ENCODE measurements at places on chromosomes 13 and 19.

DNA sequence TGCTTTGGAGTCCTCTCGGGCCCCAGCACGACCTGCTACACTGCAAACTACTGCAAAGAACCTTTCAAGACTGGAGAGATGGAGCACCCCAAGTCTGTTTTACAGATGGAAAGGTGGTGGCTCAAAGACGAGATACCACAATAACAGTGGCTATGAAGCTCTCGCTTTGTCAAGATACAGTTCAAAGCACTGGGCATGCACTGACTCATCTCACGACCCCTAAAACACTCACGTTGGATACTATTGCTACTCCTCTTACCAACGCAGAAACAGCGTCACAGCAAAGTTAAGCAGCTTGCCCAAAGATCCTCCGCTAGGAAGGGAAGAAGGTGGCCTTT lies 24.0 kb upstream of the LAIR1 start:
- no peak for DNase-seq

GRCh38 chr19:35750167-35750566 lies 1.8 kb downstream of the LIN37 start:
- DNase-seq = no peak

GRCh38 chr19:3034656-3035541 lies 5.8 kb upstream of the TLE2 start:
- peak; percentile 74 for DNase-seq

DNA sequence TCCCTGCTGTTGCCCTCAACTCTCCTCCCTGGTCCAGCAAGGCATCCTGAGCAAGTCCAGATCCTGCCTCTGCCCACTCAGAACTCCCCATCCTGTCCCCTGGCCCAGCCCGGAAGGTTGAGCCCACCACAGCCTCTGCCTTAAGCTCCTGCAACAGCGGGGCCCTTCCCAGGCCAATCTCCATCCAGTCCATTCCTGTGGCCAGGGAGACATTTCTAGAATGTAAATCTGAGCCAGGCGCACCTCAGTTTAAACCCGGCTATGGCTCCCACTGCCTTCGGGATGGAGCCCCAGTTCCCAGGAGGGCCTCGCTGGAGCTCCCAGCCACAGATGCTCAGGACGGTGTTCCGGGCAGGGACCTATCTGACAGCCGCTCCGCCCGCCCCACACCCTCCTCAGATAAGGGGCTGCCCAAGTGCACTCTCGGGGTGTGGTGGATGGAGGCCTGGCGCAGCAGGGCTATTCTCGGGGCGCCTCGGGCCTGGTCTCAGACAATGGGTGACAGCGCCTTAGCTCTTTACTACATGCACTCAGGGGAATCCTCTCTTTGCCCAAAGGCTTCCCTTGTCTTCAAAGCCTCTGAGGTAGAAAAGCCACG lies 5.3 kb downstream of the TRAPPC6A start:
- DNase-seq = no peak

DNA sequence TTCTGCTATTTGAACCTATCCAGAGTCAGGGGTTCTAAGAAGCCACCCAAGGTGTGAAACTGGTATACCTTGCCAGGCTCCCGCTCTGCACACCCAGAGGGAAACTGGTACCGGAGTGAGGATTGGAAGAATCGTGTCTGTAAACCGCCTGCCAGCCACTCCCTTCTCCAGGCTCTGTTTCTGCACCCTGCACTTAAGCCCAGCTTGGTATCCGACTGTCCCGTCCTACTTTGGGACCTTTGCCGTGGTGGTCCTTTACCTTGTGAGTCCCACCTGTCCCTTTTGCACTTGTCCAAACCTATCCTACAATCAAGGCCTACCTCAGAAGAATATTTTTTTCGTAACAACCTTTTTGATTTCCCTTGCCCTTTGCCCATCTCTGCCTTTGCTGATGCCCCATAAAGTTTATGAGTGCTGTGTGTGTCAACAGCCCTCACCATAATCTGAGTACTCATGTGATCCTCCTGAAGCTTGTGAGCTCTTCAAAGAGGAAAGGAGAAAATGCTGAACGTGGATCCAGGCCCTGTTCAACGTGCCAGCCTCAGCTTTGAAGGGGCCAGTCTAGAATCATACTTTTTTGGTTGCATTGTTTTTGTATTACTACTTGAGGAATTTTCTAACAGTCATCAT lies 44.7 kb downstream of the GARRE1 start:
- DNase-seq = no peak

DNA sequence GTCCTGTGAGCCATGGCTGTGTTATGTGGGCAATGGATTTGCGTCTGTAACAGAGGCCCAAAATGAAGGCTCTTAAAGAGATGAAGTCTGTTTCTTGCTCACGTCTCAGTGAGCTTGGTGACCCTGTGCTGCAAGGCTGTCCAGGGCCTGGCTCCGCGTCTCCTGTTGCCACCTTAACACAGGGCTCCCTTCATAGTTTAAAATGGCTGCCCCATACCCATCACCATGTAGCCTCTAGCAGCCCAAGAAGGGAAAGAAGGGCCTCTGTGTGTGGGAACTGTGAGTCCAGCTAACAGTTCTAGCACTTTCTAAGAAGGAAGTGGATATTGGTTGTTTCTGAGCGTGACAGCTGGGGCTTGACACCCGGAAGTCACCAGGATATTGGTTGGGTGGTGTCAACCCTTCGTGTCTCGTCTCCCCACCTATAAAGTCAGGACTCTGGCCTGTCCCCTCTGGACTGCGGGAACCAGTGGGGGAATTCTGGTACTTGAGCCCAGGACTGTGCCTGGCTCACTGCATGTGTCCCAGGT lies 20.9 kb downstream of the TMED1 start:
- DNase-seq = no peak

DNA sequence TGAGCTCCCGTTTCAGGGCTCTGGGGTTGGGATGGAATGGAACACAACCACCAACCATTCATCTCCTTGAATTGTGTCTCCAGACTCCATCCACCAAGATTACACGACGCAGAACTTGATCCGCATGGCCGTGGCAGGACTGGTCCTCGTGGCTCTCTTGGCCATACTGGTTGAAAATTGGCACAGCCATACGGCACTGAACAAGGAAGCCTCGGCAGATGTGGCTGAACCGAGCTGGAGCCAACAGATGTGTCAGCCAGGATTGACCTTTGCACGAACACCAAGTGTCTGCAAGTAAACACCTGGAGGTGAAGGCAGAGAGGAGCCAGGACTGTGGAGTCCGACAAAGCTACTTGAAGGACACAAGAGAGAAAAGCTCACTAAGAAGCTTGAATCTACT lies 15.5 kb downstream of the FCAR start:
- no peak for DNase-seq

DNA sequence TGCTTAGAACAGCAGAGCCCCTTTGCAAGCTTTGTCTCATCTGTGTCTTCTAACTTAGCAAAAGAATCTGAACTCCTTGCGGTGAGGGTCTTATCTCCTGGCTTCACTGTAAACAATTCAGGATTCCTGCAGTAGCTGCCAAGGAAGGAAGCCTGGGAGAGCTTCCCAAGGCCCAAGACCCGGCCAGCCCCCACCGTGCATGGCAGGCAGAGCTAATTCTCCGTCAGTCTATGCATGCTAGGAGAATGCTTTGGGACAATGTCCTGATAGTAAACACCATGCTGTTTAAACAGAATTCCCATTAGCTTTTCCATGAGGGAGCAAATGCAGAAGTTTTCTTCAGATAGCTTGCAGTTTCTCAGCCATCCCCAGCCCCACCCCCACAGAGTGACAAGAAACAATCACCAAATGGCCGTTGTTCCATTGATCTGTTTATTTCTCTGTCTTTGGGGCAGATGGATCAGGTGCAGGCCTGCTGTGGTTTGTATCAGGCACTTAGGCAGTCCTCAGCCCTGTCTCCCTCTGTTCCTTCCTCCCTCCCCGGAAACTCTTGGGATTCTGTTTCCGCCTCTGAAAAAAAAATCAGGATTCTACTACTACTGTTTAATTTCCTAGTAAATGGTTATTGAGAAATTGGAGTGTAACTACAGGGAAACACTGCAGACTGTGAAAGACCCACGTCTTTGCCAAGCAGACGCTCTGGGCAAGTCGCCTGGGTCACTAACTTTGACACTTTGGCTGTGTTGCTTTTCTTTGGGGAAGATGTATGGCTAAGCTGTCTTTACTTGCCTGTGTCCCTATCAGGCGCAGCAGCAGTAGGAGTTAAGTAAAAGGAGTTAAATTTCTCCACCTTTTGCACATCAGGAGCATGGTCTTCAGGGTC lies 40.7 kb upstream of the SPATA13 start:
- no peak for DNase-seq

DNA sequence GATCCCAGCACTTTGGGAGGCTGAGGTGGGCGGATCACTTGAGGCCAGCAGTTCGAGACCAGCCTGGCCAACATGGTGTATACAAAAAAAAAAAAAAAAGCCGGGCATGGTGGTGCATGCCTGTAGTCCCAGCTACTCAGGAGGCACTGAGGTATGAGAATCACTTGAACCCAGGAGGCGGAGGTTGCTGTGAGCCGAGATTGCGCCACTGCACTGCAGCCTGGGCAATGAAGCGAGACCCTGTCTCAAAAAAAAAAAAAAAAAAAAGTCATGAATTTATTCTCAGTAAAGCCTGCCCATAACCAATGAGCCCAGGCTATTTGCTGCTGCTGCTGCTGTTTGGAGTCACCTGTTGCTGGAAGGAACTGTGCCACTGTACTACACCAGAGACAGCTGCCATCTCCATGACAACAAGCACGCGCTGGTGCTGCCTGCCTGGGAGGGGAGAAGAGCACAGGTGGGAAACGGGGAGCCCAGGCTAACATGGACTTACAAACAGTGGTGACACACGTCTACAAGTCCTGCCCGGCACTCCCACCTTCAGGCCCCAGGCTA lies 11.3 kb downstream of the ZFR2 start:
- no peak for DNase-seq

- no peak for DNase-seq
Observed at GRCh38 chr13:113855931-113856715, 7.8 kb downstream of the GAS6 start.

DNA sequence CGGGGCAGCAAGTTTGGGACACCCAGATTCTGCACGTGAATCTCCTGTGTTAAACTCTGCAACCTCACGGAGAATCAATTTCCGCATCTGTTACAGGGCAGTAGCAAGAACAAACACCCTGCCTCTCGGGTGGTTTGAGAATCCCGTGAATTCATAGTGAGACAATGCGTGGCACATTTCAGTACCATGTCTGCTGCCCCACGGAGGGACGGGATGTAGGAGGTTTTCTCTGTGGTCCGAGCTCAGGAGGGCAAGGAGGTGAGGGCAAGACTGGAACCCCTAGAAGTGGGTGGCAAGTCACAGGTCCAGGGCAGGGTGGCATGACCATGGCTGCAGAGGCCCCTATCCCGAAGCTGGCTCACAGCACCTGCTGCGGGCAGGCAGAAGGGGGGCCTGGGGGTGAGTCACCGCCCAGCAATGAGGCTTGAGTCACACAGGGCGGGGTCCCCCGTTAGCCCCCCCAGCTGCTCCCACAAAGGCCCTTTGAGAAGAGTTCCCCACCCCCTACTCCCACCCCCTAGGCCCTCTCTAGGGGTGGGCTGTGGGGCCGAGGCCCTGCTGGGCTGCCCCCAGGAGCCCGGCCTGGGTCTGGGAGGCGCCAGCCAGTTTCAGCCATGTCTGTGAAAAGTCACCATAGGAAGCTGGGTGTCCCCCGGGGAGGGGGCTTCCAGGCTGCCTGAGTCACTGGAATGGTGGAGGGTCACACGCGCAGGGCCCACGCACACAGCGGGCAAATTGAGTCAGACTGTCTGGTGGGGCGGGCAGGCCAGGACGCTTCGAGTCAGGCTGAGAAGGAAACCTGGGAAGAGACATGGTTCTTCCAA lies 25.8 kb upstream of the NANOS3 start:
- no peak for DNase-seq

GRCh38 chr13:18954254-18954653 lies 227.4 kb downstream of the TUBA3C start:
- DNase-seq = no peak

- no peak for DNase-seq
Observed at GRCh38 chr13:94999871-95000270, 287.5 kb upstream of the SOX21 start.

DNA sequence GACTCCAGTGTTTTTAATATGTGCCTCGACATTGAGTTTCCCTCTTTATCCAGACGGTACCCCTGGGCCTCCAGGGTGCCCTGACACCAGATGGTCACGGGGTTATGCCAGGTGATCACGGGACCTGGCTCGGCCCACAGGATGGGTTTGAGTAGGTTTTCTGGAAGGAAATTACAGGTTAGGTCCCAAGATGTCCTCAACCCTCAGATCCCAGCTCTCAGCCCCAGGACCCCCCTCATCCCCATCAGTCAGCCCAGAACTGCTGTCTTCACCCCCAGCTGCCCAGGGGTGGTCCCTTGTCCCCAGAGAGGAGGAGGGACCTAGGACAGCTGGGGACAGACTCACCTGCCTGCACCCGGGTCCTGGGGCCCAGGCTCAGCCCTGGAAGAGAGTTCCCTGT lies 441 bp downstream of the LILRA4 start:
- DNase-seq = no peak

DNA sequence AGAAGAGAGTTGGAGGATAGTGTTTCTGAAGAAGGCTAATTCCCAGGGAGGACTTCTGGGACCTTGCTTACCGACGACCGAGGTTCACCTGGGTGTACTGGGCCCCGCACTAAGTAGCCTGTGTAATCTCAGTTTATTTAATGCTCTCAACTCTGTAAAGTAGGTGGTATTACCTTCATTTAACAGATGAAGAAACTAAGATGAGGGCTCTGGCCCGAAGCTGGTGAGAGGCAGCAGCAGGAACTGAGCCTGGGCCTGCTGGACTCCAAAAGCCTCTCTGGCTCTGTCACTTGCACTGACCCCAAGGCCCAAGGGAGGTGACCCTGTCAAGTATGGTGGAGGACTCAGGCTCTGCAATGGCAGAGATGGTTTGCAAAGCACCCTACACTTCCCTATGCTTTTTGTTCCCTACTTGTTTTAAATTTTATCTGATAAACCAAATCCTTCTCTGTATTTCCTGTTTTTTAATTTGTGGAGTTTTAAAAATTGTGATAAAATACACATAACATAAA lies 50.6 kb downstream of the GGACT start:
- DNase-seq = no peak

- peak; percentile 9 for DNase-seq
Observed at GRCh38 chr19:11453468-11454341, 18.3 kb downstream of the PRKCSH start.

- no peak for DNase-seq
Observed at GRCh38 chr13:46913757-46914156, 16.9 kb upstream of the HTR2A start.

GRCh38 chr19:14686411-14686810 lies 3.4 kb upstream of the ZNF333 start:
- DNase-seq = peak; percentile 3

DNA sequence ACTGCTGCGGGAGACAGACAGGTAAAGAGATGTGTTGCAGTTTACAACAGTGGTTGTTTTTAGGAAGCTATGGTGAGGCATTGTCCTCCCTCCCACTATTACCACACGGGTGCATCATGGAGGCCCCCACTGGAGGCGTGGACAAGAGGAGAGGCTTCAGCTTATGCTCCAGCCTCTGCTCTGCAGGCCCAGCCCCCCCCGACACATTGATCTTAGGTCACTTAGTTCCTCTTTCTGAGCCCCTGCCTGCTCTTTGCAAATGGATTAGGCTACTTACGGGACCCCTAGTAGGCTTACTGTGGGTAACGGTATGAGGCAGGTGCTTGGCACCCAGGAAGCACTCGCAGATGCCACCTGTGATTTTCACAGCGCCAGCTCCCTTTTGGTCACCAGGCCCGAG lies 123.9 kb downstream of the SLC7A1 start:
- DNase-seq = no peak
